ENCODE measurements at places on chromosomes 5 and 9.

DNA sequence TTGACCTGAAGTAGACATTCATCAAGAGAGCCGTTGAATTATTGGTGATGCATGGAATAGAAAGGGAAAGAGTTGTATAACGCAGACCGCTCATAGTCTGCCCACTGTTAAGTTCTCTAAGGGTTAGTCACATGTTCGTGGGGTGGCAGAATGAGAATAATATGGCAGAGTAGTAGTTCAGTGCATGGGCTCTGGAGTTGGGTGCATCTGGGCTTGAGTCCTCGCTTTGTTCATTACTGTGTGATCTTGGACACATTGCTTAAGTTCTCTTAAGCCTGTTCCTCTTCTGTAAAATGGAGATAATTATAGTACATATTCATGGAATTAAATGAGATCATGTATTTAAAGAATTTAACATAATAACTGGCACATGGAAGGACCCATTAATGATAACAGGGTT, 23.6 kb downstream of the TNPO1 start:
- DNase-seq = no peak

DNA sequence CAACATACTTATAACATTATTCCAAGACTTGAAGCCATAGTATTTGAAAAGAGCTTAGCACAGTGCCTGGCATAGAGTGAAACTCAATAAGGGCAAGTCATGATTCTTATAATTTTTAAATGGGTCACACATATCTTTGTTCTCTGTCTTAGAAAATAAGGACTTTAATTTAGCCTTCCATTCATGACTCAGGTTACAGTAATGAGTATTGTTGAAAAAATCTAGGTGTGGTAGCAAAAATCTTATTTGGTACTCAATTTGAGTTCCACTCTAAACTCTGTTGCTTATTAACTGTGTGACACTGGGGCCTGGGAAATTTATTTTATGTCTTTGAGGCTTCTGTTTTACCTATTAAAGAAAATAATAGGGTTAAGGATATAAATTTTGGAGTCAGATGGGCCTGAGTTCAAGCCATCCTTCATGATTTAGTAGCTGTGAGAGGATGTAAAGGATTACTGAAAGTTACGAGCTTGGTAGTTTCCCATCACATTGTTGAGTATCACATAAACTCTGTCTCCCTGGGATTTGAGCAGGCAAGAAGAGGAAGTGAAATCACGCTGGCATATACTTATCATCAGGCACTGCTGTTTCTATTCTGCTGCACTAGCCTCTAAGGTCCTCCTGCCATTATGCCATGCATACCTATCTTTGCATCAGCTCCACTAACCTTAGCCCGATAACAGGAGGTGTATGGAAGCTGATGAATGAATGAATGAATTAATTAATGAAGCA, 1.5 kb downstream of the SPINK9 start:
- DNase-seq = peak; percentile 50

- no peak for DNase-seq
Measured at GRCh38 chr9:37707748-37708147, 45.9 kb upstream of the TRMT10B start.

DNA sequence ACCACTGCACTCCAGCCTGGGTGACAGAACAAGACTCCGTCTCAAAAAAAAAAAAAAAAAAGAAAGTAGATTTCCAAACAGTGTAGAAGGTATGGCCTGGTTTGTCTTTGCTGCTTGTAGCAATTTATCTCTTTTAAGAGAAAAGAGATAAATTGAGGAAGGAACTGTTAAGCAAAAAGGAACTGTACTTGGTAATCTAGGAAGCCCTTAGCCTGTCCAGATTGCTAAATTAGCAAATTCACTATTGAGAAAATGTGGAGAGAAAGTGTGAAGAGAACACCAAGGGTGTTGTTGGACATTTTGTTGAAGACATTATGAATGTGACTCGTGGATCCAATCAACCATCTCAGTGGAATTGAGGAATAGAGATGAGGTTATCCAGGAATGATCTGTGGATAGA, 13.0 kb upstream of the SUSD3 start:
- DNase-seq = peak; percentile 48

DNA sequence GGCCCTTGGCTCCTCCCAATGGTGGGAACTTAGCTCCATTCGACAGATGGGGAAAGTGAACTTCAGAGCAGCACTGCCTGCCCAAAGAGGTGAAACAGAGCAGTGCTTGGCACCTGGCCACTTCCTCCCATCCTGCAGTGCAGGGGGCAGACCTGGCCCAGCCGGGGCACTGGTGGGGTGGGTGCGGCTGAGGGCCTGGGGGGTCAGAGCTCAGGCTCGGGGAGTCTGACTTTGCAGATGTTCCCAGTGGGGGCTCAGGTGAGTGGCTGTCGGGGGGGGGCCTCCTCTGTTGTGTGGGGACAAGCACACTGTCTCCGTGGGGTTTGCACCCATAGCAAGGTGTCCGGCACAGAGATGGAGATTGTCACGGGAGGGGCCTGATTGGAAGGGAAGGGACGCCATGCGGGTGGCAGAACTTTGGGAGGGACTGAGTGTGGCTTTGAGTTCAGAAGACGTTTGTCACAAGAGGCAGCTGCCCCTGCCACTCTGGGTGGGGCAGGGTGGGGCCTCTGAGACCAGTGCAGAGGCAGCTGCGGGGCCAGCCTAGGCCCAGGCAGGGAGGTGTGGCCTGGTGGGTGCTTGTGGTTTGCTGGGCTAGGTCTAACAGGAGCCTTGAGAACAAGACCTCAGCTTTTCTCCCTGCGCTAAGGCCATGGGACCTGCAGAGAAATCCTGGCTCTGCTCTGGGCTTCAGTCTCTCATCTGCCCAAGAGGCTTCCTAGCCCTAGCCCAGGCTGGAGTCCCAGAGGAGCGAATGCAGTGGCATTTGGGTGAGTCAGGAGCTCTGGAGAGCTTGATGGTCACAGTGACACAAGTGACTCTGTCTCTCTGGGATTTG, 2.5 kb downstream of the MYMK start:
- DNase-seq = no peak

DNA sequence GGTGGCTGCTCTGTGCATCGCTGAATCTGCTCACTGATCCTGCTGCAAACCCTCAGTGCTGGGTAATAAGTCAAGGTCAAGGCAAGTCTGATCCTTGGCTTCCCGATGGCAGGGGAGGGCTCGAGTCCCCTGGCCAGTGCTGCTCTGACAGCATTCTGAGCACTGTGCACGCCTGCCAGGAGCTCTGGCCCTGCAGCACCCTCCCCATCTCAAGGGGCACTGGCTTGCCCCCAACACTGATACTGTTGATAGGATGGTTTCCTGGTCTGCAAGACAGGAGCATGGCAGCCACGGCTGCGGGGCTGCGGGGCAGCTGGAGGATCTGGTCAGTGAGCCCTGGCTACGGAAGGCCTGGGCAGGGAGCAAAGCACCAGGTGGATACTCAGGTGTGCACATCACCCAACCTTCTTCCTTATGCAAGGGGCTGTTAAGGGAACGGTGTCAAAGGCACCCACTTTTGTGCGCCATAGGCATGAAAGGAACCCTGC, 71.8 kb downstream of the SECISBP2 start:
- DNase-seq = no peak

- no peak for DNase-seq
Measured at GRCh38 chr5:39169081-39169480, 50.3 kb downstream of the FYB1 start.

DNA sequence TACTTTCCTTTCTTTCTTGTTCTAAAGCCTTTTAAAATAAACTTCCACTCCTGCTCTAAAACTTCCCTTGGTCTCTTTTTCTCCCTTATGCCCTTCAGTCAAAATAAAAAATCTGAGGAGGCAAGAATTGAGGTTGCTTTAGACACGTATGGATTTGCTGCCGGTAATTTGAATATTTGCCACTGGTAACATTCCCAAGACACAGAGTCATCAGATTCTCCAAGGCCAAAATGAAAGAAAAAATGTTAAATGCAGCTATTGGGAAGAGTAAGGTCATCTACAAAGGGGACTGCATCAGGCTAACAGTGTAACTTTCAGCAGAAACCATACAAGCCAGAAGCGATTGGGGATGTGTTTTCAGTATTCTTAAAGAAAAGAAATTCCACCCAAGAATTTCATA, 311.1 kb downstream of the CDH18 start:
- DNase-seq = no peak

DNA sequence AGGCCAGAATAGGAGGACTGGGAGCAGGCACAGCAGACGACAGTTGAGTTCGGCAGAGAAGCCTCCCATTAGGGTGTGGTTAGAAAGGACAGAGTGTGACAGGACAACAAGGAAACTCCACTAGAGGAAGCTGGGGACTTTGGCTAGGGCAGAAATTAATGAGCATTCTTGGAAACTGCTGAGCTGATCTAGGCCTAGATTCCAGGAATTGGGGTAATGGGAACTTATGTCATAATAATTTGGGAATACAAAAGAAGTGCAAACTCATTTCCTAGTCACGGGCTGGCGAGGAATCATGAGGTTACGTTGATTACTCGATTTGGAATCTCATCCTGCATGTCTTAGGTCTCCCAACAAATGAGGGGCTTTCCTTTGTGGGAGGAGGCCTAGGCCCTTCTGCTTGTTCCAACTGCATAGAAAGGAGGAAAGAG, 144.6 kb upstream of the RPS23 start:
- DNase-seq = peak; percentile 86

- no peak for DNase-seq
Measured at GRCh38 chr9:94031946-94032345, 52.3 kb upstream of the PTPDC1 start.

GRCh38 chr5:163478126-163478981, 17.9 kb downstream of the HMMR start:
- DNase-seq = no peak

DNA sequence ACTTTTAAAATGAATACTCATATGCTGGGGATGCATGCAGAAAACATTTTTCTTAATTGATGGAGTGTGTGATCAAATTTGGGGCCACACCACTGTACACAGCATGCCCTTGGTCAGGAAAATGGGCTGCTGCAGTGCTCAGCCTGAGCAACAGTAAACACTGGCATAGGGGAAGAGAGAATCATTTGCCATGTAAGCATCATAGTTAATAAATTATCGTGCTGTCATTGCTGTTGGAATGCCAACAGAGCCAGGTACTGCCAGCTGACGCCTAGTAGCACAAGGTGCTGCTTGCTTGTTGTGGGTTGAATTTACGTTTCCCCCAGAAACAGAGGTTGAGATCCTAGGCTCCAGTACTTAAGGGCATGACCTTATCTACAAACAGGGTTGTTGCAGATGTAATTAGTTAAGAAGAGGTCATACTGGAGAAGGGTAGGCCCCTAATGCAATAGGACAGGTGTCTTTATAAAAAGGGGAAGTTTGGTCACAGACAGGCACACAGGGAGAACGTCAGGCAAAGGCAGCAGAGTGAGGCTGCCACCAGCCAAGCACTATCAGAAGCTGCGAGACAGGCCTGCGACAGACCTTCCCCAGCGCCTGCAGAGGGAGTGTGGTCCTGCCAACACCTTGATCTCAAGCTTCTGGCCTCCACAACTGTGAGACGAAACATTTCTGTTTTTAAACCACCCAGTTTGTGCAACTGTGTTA, 25.3 kb downstream of the DAP start:
- no peak for DNase-seq

- DNase-seq = no peak
Measured at GRCh38 chr9:123397975-123398374, 42.0 kb downstream of the CRB2 start.

- no peak for DNase-seq
Measured at GRCh38 chr5:61732796-61733195, 400.7 kb downstream of the ZSWIM6 start.

GRCh38 chr9:35277171-35277520, 115.3 kb downstream of the UNC13B start:
- DNase-seq = no peak

DNA sequence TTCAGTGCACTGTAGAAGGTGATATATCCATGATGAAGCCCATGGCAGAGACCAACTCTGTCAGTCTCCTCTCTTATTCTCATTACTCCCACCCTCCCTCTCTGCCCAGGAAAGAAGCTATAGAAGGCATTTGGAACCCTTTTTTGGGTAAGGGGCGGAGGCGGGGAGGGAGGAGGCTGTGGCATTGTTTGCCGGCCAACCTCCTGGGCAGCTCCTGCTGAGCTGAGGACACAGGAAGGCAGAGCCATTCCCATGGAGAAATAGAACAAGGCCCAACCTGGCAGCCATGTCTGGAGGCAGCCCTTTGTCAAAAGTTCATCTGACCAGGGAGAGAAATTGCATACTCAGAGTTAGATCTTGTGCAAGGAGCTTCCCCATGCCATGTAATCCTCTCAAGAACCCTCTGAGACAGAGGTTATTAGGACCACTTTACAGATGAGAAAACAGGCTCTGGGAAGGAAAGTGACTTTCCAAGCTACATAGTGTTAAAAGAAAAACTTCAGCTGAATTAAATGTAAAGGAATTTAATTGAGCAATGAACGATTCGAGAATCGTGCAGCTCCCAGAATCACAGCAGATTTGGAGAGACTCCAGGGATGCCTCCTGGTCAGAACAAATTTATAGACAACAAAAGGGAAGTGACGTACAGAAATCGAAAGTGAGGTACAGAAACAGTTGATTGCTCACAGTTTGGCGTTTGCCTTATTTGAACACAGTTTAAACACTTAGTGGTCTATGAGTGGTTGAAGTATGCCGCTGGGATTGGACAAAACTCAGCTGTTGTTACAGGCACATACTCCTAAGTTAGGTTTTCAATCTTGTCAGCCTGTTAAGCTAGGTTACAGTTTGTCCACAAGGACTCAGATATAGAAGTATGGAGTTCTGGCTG, 158.6 kb downstream of the MELK start:
- peak; percentile 87 for DNase-seq

DNA sequence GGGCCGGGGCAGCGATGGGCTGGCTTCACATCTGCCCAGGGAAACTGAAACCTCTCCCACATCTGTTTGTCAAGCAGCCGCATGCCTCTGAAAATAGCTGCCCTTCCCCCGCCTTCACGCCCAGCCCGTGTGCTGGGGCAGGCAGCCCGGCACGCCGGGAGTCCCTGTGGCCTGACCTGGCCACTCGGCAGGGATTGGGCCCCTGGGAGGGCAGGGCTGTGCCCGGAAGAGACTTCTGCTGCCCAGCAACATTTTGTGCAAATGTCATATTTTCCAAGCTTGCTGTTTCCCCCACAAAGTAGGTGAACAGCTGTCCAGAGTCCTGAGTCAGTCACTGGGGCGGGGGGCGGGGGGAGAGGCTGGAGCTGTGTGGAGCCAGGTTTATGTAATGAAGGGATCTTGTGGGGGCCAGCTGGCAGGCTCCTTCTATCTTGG, 8.2 kb downstream of the COL27A1 start:
- no peak for DNase-seq

GRCh38 chr5:96651047-96651446, 11.1 kb upstream of the CAST start:
- DNase-seq = peak; percentile 70

DNA sequence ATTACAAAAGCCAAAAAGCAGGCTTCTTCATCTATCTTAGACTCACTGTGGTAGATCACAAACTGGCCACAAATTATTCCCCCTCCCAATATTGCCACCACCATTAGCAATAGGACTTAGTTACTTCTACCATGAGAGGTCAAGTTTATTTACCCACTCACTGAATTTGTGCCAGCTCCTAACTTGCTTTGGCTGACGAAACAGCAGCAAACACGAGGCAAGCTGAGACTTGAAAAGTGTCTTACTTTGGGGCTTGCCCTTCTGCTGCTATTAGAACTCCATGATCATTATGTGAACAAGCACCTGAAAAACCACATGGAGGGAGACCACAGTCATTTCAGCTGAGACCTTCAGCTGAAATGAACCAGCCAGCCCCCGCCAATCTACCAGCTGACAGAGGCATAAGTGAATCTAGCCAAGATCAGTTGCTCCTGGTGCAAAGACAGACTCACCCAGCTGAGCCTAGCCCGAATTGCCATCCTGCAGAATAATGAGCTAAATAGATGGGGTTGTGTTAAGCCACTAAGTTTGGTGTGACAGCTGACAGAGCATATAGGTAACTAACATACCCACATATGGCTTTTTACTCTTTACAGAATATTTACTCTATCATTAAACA, 5.7 kb downstream of the WDR41 start:
- no peak for DNase-seq

GRCh38 chr9:113187929-113188595, 33.0 kb downstream of the FKBP15 start:
- peak; percentile 95 for DNase-seq

Measured in suppressor macrophage treated with lipopolysaccharide for 4 hours (primary cell).